Activated naive CD8-positive, alpha-beta T cell treated with anti-CD3 and anti-CD28 coated beads, Interleukin-2, amount 10 ng/mL, durations not matched to agents 7 days and 5 days (primary cell): ENCODE measurements at places on chromosomes 1 and 21.

DNA sequence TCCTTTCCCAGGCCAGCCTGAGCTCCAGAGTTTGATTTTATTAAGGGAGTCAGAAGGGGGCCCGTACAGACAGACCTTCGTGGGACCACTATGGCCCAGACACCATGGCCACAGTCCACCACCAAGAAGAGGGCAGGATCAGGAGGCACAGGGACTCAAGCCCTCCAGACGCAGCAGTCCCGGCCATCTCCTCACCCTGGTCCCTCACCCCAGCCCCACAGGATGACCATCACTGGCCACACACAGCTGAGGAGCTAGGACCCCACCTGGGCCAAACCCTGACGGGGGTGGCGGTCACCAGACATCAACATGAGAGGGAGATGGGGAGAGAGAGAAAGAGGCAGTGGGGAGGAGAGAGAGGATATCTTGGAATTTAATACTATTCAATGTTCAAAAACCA lies 29.2 kb upstream of the AGPAT3 start:
- no peak for DNase-seq

GRCh38 chr1:156438278-156438987 lies 62.1 kb downstream of the MEF2D start:
- no peak for DNase-seq

DNA sequence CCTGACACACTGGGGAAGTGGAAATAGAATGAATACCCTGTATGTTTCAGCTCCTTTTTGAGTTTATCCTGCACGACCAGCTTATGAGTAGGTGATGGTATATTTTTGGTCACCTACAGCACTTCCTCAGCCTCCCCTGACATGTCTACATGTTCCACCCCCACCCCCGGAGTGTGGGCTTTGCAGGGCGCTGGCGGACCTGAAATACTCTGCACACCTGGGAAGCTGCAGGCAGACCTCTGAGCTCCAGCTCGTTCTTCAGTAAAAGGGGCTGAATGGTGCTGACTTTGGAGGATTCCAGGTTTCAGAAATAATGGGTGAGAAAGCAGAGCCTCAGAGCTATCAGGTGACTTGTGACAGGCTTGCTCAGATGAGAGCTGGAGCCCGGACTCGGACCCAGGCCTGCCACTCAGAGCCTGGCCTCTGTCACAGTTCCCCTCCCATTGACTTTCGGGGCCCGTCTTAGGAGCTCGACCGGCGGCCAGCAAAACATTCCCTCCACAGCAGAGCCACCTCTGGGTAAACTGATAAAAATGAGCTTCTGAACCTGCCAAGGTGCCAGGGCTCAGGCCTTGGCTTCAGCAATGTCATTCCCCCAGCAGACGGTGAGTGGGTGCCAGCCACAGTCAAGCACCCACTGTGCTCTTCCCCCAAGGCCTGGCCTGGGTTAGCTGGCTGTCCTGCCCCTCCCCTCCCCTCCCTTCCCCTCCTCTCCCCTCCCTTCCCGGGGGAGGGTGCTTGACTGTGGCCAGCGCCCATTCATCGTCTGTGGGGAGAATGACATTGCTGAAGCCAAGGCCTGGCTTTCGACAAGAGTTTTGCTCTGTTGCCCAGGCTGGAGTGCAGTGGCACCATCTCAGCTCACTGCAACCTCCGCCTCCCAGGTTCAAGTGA lies 30.1 kb downstream of the DOP1B start:
- DNase-seq, result no peak

DNA sequence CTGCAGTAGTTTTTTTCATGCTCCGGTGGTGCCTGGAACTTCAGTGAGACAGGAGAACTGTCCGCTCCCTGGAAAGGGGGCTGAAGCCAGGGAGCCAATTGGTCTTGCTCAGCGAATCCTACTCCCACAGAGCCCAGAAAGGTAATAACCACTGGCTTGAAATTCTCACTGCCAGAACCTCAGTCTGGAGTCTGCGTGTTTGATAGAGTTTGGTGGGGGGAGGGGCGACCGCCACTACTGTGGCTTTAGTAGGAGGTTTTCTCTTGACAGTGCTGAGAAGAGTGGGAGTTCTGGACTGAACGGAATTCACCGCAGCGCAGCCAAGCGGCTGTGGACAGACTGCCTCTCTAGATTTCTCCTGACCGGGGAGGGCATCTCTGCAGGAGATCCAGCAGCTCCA lies 8.0 kb upstream of the OR2M3 start:
- no peak for DNase-seq

GRCh38 chr1:172478485-172478884 lies 34.6 kb upstream of the PIGC start:
- no peak for DNase-seq

GRCh38 chr1:198794498-198794897 lies 155.7 kb downstream of the PTPRC start:
- DNase-seq, result no peak

- no peak for DNase-seq
Measured at GRCh38 chr1:32918179-32918578, 17.0 kb upstream of the TMEM54 start.

- no peak for DNase-seq
Measured at GRCh38 chr1:90993245-90993644, 28.6 kb downstream of the ZNF644 start.

DNA sequence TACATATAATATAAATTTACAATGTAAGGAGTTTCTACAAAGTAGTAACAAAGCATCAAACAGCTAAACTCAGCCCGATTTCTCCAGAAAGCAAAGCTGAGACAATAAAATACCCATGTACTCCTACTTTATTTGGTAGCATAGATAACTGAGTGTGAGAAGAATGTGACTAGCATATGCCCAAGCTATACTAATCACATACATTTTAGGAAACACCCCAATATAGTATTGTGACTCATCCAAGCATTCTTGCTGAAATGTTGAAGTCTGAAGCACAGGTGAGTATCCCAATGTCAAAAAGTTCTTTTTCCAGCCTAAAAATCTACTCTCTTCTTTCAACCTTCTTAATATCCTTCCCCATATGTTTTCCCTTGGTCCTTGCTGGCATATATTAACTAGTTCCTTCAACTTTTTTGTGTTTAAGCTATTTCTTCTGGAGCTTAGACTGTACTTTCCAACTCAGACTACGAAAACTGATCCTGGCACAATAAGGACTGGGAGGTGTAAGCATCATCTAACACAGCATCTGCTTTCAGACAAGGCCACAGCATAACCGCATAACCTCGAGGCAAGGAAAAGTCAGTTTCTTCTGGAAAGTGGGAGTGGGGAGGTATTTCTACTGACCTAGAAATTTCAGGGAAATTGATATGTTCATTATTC lies 163.0 kb upstream of the RNPC3 start:
- DNase-seq, result no peak

DNA sequence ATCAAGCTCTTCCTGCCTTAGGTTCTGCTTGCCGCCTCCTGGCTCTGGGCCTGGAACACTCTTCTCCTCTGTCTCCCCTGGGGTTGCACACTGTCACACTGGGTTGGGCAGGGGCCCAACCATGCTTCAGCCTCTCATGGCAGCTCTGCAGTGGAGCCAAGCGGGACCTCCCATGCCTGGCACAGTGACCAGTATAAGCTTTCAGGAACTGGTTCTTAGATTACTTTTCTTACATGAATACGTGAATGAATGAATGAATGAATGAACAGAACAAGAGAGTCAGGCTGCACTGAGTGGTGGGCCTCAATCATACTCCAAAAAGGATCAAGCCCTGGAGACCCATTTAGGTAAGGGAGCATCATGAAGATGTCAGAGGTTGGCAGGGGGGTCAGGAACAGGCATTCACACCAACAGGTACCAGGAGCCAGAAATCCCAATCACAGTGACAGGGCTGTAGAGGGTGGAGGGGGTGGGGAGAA lies 30.8 kb upstream of the TMEM125 start:
- DNase-seq, result no peak

DNA sequence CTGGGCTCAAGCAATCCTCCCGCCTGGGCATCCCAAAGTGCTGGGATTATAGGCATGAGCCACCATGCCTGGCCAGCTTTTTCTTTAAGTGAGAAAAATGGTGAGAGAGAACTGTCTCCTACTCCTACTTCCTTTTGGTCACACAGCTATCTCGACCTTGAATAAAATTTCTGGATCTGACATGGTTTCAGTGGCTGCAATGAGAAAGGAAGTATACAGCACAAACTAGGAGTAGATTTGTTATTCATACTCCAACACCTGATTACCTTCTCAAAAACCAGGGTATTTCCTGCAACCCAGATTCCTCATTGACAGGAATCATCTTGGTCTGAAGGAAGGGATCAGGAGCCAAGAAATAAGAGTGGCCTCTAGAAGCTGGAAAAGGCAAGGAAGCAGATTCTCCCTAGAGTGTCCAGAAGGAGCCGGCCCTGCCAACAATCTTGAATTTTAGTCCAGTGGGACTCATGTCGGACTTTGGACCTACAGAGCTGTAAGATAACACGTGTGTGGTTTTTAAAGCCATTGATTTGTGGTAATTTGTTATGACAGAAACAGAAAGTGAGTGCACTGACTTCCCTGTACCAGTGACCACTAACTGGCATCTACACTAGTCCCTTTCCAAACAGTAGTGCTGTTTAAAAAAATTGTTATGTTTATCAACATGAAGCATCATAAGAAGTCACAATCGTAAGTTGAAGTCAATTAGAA lies 516.6 kb downstream of the SMYD3 start:
- DNase-seq, result no peak

GRCh38 chr1:17585266-17585987 lies 45.9 kb downstream of the ARHGEF10L start:
- no peak for DNase-seq

DNA sequence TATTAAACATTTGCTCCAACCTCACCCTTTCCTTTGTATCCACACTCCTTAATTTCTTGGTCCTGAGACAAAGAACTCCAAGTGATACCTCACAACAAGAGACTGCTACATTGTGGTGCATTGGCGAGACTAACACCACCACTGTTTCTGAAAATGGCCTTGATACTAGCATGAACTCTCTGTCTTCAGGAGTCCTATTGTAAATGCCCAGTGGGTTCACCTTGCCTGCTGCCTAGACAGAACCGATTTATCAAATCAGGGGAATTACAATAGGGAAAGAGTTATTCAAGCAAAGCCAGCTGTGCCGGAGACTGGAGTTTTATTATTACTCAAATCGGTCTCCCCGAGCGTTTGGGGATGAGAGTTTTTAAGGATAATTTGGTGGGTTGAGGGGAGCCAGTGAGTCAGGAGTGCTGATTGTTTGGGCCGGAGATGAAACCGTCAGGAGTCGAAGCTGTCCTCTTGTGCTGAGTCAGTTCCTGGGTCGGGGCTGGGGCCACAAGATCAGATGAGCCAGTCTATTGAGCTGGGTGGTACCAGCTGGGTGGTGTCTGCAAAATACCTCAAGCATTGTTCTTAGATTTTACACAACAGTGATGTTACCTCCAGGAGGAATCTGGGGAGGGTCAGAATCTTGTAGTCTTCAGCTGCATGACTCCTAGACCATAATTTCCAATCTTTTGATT lies 83.1 kb downstream of the DESI2 start:
- no peak for DNase-seq

DNA sequence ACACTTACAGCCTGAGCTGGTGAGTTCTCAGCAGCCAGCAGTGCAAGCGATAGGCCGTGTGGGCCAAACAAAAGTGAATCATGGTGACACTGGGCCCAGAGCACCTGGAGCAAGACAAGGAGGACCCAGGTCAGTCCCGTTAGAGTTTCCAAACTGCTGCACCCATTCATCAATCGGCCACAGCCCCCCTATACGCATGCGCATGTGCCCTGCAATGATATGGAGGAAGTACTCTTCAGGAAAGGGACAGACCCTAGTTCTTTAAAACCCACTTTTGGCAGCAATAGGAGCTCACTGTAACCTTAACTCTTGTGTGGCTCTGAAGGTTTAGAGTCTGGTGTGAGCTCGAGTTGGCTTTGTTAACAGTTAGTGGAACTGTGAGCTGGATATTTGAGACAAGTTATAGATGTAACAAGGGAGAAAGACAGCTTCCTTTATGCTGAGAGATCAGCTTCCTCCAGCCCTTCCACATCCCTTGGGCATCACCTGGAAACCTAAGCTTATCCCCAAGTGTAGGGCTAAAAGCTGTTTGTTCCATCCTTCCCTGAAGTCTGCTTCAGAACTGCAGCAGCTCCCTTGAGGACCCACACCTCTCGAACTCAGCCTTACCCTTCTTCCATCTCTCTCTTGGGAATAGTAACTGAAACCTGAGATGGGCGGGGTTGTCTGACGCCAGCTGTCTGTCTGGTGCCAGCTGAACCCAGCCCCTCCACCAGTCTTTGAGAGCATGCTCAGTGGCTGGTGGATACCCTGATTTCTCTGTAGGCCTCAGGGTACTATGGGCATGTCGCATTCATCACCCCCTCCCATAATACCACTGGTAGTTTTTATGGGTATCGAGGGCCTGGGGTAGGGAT lies 17.7 kb downstream of the NMNAT1 start:
- DNase-seq, result no peak

DNA sequence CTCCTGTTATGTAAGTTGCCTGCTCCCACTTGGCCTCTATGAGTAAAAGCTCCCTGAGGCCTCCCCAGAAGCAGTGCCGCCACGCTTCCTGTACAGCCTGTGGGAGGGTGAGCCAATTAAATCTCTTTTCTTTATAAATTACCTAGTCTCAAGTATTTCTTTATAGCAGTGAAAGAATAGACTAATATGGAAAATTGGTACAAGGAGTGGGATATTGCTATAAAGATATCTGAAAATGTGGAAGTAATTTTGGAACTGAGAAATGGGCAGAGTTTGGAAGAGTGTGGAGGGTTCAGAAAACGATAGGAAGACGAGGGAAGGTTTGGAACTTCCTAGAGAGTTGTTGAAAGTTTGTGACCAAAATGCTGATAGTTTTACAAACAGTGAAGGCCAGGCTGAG lies 572.3 kb downstream of the MATN1 start:
- no peak for DNase-seq

- DNase-seq, result no peak
Measured at GRCh38 chr1:197234581-197234980, 33.5 kb upstream of the CRB1 start.

DNA sequence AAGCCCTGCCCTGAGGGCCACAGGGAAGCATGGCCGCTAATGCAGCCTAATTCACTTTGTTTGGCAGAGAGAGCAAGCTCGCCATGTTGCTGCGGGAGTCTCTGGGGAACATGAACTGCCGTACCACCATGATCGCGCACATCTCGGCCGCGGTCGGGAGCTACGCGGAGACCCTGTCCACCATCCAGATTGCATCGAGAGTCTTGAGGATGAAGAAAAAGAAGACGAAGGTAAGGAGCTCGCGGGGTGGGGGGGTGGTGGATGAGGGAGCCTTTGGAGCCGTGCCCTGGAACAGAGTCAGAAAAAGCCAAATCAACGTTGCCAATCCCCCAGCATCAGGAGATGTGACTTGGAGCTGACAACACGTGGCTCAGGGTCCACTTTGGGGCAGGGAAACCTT lies 529.4 kb downstream of the KIF26B start:
- DNase-seq, result no peak

- no peak for DNase-seq
Measured at GRCh38 chr1:67711158-67711854, 26.3 kb downstream of the GADD45A start.

- no peak for DNase-seq
Measured at GRCh38 chr1:119079881-119080280, 60.6 kb downstream of the WARS2 start.
